Glomerular endothelial cell (primary cell): ENCODE measurements at places on chromosomes 11 and 22.

DNA sequence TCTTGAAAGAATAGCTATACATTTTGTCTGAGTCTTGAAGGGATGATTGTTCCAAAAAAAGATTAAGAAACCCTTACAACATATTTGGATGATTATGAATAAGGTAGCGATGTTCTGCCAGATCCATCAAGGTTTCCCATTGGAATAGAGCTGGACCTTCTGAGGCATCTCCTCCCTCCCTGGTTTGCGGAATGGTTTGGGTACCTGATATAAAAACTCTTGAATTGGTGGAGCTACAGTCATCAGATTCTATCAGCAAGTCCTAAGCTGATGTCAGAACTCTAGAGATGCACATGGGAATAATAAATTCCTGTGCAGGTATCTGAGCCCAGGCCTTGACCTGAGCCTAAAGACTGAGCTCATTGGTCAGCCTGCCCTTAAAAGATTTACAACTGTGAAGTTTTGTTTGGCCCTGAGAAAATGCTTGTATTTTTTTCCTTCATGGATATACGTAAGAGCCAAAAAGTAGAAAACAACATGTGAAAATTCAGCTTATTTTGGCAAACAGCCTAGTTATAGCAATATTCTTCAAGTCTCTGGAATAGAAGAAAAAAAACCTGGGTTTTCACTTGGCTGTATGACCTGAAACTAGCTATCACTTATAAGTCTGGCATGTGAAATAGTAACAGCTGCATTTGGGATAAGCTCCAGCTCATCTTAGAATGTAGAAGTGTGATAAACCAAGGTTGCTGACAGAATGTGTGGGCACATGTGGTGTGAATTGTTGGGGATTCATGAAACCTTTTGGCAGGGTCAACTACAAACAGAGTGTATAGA, 265.7 kb upstream of the CTSC start:
- no peak for DNase-seq

GRCh38 chr11:83292709-83293456, 6.7 kb upstream of the CCDC90B start:
- DNase-seq = no peak

DNA sequence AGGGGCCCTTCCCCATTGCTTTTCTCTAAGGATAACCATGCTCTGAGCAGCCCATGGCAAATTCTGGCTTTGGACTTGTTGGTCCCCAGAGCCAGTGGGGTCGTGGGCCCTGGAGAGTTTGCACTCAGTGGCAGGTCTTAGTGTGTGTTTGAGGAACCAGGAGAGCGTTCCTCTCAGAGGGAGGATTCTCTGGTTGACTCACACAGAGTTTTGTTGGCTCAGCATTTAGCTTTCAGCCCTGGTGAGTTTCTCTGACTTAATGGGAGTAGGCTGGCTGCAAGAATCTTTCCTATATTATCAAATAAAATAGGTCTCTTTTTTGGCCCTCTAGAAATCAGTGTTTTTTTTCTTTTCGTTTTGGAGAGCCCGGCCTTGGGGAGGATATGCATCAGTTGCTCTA, 20.9 kb downstream of the ST14 start:
- DNase-seq = no peak

DNA sequence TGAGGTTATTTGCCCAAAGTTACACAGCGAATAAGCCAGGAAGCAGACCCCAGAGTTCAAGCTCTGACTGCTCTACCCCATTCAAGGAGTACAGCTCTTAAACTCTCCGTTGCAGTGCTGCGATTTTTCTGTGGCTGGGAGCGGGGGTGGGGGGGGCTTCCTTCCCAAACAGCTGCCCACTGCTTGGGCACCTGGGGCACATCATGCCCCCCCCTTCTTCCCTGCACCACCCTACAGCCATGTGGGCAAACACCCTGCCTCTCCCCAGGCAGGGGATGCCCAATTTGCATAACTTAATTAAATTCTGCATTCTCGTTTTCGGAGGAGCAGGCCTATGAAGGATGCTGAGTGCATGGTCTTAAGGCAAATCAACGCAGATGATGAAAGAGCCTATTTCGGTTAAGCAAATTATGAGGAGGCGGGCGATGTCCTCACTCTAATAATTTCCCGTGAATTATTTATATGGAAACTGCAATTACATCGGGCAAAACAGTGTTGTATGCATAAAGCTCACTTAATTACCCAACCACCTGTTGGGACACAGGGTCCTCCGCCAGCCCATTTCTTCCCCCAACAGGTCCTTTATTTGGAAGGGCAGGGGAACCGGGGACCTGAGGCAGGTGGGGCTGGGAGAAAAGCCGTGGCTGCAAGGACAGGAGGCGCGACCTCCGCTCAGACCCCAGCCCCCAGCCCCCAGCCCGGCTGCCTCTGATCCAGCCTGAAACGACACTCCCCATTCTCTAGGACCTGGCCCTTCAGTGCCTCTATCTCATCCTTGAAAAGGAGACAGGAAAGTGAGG, 610.5 kb downstream of the BUD13 start:
- no peak for DNase-seq

- no peak for DNase-seq
These were observed 140.5 kb downstream of the FCHSD2 start for GRCh38 chr11:73001615-73002014.

GRCh38 chr22:30483169-30483568, 11.4 kb upstream of the SEC14L3 start:
- DNase-seq = no peak

- no peak for DNase-seq
These were observed 7.0 kb downstream of the CD3E start for GRCh38 chr11:118311518-118311917.
